Amygdala (tissue), 56 donors: ENCODE measurements at places on chromosomes 6 and 20.

DNA sequence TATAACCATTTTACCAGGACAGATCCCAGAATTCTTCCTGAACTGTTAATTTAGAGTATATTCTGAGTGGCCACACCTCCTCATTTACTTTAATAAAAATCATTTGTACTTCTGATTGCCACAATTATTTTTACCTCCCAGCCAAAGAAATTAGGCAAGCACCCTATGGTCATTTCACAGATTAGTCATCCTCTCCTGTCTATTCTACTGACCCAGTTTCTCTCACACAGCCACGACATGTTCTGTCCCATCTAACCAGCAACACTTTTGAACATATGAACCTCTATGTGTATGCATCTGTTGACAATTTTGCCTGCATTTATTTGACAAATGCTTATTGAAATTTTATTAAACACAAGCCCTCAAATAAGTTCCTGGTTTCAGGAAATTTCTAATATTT lies 202.6 kb upstream of the STXBP5 start:
- no peak for DNase-seq

DNA sequence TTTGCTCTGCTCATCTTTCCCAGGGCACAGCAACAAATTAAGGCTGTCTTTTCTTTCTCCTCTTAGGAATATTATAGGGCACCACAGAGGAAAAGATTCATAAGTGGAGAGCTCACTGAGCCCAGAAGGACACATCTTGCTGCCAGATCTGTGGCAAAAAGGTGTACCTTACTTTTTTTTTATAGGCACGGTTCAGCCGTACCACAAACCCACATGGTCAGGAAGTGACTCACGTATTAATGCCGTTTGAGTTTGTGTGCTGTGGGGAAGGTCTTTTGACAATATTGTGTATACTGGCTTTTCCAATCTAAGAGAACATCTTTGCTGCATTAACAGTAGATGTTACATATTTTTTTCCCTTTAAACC lies 28.4 kb downstream of the PAQR8 start:
- DNase-seq = no peak

DNA sequence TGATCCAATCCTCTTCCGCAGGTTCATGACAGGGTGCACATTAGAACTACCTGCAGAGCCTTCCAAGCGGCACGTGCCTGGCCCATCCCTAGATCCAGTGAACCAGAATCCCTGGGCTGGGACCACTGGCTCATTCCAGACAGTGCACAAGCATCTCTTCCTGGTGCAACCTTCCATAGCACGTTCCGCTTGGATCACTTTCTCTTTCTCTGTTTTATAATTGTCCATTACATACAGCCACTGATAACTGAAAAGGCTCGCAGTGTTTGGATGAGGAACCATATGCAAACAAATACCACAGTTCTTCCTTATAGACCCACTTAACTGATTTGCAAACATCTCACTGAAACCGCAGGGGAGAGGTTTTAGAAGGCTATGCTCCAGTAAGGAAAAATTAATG lies 59.6 kb upstream of the DDR1 start:
- DNase-seq = no peak

GRCh38 chr6:142760152-142760551 lies 184.8 kb downstream of the HIVEP2 start:
- no peak for DNase-seq

GRCh38 chr6:343960-344815 lies 47.4 kb upstream of the IRF4 start:
- DNase-seq = no peak

- no peak for DNase-seq
Measured at GRCh38 chr6:105430685-105431084, 27.8 kb upstream of the PREP start.

- DNase-seq = no peak
Measured at GRCh38 chr20:4090756-4091489, 75.6 kb upstream of the RNF24 start.

DNA sequence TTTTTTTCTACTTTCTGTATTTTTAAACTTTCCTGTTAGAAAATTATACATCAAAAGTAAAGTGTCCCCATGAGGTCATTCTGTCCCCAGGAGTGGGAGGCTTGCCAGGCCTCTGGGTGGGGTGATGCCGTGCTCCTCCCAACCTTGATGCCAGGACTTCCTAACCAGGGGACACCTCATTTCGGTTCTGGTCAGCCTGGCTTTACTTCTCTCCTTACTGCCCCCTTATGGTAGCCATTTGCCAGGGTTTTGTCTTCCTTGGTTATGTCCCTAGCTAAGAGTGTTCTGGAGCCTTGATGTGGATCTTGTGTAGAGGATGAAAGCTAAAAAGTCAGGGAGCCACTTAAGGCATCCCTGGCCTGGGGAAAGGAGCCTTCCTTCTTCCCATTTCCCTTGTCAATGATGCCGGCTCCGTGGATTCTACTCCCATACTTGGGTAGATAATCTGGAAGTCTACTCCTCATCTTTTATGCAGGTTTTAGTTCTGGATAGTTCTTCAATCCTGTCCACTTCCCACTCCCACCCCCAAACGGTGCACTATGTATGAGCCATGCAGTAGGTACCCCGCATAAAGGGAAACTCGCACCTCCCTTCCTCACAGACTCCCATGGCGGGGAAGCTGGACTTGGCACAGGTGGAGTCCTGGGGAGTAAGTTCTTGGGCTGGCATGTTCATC lies 164.1 kb upstream of the SALL4 start:
- no peak for DNase-seq

DNA sequence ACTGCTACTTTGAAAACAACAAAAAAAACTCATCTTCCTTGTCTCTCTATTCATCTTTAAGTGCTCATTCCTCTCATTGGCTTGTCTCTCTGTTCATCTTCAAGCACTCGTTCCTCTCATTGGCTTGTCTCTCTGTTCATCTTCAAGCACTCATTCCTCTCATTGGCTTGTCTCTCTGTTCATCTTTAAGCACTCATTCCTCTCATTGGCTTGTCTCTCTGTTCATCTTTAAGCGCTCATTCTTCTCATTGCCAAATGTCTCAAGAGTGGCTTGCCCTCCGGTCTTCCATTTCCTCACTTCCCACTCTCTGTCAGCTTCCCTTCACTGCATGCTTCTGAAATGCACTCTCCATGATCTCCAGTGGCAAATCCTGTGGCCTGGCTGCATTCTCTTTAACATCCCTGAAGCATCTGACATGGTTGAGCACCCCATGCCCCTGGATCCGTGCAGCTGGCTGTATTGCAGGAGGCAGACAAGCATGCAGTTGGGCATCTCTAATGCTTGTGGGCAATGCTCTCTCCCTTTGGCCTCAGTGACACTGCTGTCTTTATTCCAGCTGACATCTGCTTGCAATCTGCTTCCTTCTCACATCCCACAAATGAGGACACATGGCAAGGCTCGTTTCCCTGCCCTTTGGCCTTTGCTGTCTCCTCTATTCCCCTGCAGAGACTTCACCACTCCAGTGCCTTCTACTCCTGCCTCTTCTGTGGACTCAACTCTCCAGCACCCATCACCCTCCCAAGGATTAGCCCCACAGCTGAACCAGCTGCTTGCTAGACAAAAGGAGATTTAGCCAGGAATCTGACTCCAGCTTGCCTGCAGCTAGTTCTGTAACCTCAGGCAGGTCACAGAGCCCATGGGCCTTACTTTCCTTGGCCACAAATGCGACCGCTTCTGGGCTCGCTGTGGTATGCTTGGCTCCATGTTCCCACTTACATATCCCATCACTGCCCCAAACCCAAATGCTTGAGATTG lies 143.2 kb upstream of the SNX9 start:
- no peak for DNase-seq

DNA sequence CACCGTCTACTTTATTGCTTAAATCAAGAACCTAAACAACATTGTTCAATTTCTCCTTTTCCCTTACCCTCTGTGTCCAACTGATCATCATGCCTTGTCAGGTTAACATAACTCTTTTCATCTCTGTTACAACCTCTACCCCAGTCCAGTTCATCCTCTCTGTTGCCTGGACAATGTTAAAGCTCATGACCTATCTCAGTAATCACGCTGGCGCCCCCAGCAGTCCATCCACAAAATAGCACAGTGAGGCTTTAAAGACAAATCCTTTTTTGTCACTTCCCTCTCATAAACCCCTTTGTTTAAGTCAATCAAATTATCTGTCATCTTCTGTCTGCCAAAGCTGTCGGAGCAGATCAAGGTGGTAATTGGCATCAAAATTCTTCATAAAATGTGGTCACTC lies 140.1 kb downstream of the QKI start:
- no peak for DNase-seq

GRCh38 chr6:11113038-11113437 lies 1.5 kb upstream of the ERVFRD-1 start:
- no peak for DNase-seq

DNA sequence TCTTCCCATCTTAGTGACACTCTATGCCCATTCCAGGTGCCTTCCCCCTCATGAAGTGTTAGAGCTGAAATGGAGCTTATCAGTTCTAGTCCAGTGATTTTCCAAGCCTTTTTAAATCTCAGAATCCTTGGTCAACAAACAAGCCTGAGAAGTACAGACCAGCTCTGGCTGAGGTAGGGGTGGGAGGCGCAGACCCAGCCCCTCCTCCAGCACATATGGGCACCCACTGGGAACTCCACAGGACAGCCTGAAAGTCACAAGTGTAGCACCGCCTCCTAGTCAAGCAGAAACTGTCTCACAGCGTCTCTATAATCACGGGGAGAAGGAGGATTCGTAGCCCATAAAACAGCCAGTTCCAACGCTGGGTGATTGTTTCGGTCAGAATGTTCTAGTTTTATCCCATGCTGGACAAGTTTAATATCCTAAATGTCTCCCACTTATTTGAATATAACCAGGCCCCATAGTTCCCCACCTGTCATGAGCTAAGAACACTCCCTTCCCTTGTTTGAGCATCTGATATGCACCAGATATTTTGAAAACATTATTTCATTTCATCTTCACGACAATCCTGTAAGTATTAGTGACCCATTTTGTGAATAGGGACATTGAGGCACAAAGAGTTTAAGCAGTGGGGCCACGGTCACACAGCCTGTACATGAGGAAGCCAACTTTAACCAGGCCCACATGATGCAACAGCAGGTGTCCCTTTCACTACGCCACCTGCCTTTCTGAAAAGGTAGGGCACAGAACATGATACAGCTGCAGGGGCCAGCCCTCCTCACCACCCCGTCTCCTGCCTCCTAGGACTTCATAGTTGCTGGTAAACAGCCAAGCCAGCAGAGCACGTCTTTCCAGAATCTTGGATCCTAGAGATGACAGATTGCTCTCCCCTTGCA lies 40.1 kb downstream of the TRAF3IP2 start:
- DNase-seq = no peak

DNA sequence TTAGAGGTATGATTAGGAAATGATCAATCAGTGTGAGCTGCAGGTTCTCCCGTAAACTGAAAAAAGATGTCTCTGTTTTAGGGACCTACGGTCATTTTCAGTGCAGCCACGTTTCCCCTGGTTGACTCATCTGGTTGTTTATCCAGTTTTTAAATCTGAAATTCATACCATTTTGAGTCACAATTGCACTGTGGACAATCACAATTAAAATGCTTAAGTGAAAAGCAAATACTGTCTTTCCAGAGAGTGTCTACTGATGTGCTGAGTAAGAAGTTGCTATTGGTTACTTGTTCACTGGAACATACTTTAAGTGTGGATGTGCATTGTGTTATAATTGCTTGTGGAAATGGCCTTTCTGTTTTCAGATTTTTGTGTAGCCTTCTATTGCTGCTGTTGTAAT lies 305.1 kb upstream of the SASH1 start:
- no peak for DNase-seq

- DNase-seq = no peak
Measured at GRCh38 chr6:79762370-79762769, 131.2 kb downstream of the SH3BGRL2 start.

DNA sequence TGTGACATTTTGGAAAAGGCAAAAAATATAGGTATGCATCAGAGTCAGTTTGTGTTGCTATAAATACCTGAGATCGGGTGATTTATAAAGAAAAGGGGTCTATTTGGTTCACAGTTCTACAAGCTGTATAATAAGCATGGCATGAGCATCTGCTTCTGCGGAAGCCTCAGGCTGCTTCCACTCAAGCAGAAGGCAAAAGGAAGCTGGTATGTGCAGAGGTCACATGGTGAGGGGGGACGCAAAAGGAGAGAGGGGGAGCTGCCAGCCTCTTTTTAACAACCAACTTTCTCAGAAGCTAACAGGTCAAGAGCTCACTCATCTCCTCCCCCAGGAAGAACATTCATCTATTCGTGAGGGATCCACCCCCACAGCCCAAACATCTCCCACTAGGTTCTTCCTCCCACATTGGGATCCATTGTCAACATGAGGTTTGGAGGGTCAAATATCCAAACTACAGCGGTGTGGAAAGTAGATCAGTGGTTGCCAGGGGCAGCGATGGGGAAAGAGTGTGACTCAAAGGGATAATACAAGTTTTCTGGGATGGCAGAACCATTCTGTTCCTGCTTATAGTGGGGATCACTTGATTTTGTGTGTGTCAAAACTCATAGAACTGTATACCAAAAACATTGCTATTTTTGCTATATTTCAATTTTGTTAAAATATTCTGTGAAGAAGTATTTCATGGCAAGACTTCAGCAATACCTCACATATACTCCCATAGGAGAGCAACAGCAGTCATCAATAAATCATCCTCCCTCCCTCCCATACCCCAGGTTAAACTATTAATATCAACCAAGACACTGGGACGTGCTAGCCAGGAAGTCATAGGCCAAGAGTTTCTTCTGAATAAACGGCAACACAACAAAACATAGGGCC lies 9.9 kb upstream of the FAM50B start:
- no peak for DNase-seq

GRCh38 chr6:56875961-56876360 lies 78.9 kb upstream of the BEND6 start:
- DNase-seq = no peak

- DNase-seq = no peak
Measured at GRCh38 chr20:62923669-62924441, 2.5 kb downstream of the DIDO1 start.

- no peak for DNase-seq
Measured at GRCh38 chr20:47187450-47188195, 168.9 kb downstream of the ZMYND8 start.

DNA sequence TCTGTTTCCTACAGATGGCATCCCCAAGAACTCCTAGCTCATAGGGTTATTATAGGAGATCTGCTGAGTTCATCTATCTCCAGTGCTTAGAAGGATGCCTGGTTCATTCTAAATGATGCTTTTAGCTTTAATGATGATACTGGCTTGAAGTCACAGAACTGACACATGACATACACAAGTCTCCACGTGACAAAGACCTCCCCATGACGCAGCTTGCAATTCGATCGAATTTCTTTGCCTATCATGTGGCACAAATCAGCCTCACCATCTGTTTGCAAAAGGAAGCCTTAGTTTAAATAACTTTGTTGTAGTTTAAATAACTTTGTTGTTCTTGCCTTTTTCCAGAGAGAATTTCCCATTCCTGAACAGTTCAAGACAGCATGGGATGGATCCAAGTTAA lies 44.1 kb upstream of the FAM8A1 start:
- DNase-seq = no peak

GRCh38 chr20:59340201-59340885 lies 39.9 kb downstream of the EDN3 start:
- DNase-seq = no peak

DNA sequence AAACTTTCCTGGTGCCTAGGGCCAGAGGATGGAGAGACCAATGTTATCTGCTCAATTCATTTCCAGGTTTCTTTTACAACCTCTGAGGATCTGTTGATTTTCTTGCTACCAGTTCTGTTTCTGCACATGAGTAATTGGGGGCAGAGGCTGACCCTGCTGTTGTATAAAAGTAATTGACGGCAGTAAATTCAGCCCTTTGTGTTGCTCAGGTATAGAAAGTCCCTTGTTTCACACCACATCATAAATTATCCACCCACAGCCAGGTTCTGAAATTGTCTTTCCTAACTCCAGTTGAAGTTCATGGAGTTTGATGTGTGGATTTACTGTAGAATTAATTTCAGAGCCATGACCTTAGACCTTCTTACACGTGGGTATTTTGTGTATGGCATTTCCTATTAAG lies 107.4 kb upstream of the GRIK2 start:
- no peak for DNase-seq
